ENCODE measurements at places on chromosomes 1 and 21.

DNA sequence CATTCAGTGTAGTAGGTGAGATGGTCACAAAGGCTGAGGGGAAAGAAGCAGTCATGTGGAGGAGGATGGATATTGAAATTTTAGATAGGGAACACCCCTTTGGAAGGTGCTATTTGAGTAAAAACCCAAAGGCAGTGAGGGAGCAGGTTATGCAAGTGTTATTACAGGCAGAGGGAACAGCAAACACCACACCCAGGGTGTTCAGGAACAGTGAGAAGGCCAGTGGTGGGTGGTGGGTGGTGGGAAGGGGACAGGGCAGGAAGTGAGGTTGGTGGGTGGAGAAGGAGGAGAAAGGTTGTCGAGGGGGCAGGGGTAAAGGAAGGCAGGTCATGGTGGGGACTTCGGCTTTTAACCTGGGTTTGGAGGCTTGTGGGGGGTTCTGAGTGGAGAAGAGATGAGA is 39.2 kb upstream of the SCMH1 start:
- no peak for DNase-seq

- no peak for DNase-seq
These were observed 904 bp upstream of the PRDX6 start for GRCh38 chr1:173476197-173476664.

GRCh38 chr1:14538335-14538734 is 60.1 kb upstream of the KAZN start:
- DNase-seq, result no peak

DNA sequence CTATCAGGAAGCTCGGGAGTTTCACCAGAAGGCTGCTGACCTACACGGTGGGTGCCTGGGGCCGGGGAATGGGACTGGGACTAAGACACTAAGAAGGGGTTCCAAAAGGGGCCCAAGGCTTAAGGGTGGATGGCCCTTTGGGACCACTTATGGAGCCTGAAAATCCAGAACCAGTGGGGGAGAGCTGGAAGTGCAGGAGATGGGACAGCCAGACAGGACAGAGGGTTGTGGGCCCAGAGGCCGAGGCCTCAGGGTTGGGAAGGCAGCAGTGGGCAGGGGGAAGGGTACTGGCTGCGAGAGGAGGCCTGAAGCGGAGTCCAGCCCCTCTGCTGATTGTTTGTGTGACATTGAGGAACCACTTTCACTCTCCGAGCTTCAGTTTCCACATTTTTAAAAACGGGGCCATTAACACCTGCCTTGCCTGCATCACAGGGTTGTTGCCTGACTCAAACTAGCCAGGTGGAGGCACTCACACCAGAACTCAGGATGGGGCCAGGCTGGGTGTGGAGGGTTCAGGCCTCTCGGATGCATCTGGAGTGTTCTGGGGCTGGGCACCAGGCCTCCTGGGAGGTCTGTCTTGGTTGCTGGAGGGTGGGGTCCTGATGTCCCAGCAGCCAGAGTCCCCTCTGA is 3.0 kb downstream of the TTC24 start:
- no peak for DNase-seq
